ENCODE measurements at places on chromosomes 7 and 10. TPM values are rescaled to one million over a fixed set of nuclear protein-coding genes. Genes with fewer than 3 reads are reported as not detected.

- no peak overlapping the region for H3K27ac ChIP-seq
- no peak for DNase-seq
- no peaks in the 10 kb centered on the region for H3K27me3 ChIP-seq
- 0 out of 3 replicates have a peak, but pooled peaks cover 5% of the 10 kb centered on the region for H3K36me3 ChIP-seq
- no peaks in the 10 kb centered on the region for H3K4me1 ChIP-seq
- H3K4me3 ChIP-seq, result no peak overlapping the region
Measured at GRCh38 chr7:43692582-43693373, 36.5 kb downstream of the COA1 start.

AQP1 gene
- 6.7 TPM for polyA plus RNA-seq

CCM2 gene
- polyA plus RNA-seq, result 36.1 TPM

TRIL gene
- not detected for polyA plus RNA-seq

Data from K562 (cell line).